ENCODE measurements at places on chromosomes 6 and 20.

- no peak for DNase-seq
Measured at GRCh38 chr6:32932132-32932868, 8.5 kb downstream of the HLA-DMB start.

DNA sequence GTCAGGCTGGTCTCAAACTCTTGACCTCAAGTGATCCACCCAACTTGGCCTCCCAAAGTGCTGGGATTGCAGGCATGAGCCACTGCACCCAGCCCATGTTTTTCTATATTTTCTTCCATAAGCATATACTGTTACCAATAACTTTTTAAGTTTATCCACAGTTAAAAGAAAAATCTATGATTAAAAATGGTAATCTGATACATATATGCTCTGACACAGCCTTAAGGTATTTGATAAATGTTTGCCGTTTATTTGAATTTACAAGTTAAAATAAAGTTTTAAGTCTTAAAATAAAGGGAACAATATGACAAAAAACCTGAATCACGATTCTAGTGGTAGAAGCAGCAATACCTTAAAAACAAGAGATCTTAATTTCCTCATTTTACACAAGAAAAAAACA, 5.2 kb downstream of the STK38 start:
- no peak for DNase-seq

GRCh38 chr6:130826442-130827246, 562 bp upstream of the SMLR1 start:
- DNase-seq = no peak

DNA sequence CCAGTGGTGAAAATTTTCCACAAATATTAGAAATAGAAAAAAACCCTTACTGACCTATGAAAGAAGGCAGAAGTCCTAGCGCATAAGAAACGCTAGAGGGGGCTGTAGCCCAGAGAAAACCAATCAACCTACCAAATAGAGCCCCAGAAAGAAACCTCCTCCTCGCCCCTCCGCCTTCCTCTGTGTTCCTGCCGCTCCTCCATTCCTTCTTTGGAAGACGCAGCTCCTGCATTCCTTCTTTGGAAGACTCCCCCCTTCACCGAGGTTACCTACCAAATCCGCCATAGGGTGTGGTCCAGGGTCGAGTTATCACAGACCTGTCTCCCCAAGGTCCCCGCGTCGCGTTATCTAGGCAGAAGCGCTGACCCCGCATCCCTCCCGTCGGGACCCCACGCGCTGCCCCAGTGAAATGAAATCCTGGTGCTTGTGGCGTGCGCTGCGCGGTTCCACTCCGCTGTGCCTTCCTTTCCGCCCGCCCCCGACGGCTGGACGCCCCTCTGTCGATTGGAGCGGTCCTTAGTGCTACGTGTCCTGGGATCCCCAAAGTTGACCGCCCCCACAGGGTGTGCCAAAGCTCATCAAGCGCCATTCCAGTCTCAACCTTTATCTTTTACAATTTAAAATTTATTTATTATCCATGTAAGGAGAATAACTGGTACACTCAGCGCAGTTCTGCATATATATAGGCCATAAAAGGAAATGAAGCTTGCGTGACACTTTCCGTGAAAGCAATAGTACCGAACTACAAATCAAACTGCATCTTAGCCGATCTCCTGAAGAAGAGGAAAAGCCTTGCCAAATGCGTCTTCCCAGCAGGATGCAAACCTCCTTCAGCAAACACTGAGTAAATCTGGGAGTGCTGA, 13.0 kb downstream of the RPP21 start:
- DNase-seq = peak; percentile 28

DNA sequence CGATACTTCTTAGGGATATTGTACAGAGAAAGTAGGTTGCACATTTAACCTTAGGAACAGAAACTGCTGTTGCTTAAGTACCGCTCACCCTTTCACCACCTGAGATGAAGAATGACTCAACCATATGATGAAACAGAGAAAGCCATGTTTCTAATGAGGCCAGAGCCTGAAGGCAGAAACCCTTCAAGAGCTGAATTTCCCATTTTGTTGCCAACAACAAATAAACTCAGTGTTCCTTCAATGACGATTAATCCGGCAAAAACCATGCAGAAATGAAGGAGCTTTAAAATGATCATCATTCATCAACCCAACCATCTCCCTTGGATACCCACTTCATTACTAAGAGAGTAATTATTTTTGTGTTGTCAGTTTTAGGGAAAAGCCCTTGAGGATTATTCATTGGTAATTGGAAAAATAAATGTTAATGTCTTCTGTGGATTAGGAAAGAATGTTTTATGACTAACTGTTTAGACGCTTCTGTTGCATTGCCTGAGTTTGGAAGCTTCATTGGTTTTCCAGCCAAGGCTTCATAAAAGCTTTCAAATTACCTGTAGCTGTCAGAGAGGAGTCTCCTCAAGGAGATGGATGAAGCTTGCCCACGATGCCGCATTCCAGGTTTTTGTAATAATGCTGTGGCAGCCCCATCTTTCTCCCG, 112.1 kb upstream of the IYD start:
- no peak for DNase-seq

GRCh38 chr20:33560026-33560425, 70.1 kb downstream of the CBFA2T2 start:
- no peak for DNase-seq

GRCh38 chr6:112010328-112010727, 43.6 kb upstream of the CCN6 start:
- DNase-seq = no peak

DNA sequence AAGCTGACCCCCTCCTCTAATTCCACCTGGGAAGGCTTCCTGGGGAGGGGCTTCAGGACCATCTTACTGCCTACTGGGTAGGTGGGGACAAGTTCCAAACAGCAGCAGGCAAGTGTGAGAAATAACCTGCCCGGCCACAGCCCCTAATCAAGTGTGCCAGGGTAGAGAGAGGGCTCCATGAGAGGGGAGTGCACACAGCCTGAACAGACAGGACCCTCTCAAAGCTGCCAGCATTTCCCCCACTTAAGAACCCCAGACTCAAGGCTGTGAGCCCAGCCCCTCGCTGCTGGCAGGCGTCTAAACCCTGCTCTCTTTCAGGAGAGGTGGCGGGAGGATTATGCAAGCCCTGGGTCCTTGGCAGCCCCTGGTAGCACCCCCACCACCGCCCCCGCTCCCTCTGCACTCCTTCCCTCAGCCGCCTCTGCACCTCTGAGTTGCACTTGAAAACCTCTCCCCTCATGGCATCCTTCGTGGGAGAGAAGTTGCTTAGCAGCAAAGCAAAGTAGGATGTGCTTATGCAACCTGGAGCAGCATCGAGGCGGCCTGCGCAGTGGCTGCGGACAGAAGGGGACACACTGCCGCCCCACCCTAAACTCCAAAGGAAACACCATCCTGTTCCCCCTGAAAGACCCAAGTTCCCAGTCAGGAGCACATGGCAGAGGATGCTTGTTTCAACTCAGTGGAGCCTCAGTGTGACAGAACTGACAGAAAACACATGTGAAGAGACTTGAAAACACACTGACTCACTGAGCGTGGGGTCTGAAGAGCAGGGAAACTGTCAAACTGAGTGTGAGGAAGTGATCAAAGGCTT, 10.5 kb downstream of the DDRGK1 start:
- DNase-seq = no peak

DNA sequence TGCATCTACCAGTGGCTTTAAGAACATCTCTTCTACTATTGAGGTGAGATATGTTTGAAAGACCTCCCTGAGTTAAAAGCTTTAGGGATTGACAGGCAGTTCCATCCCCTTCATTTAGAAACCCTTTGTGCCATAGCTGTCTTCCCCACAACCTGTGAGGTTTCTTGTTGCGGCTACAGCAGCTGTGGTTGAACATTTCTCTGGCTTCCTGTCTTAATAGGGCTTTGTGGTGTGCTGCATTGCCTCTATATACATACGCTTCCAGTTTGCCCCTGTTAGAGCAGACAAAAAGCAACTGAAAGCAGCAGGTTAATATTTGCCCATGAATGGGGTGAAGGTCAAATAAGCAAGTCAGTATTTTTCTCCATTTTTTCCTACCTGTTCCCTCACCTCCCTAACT, 210.2 kb downstream of the TMEM200A start:
- DNase-seq = peak; percentile 6

GRCh38 chr6:34389034-34389433, 3.4 kb downstream of the NUDT3 start:
- DNase-seq = no peak

DNA sequence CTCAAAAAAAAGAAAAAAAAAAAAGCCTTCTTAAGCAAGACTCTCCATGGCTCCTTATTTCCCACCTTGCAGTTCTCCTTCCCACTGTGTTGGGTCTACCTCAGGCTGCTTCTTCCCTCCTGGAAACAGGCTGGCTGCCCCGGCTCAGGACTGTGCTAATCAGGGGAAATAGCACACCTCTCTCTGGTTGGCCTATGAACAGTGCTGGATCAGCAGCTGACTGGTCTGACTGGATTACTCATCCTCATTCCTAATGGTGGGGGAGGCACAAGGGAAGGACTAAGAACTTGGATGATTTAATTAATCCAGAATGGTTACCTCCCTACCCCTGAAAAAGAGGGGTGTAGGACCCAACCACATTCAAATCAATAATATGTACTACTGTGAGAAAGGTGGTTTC, 3.9 kb upstream of the SRSF3 start:
- no peak for DNase-seq

GRCh38 chr6:7261852-7262461, 51.0 kb downstream of the SSR1 start:
- no peak for DNase-seq

- DNase-seq = no peak
Measured at GRCh38 chr6:154247119-154247861, 109.3 kb downstream of the IPCEF1 start.

- no peak for DNase-seq
Measured at GRCh38 chr6:17233531-17233930, 47.6 kb upstream of the RBM24 start.

- no peak for DNase-seq
Measured at GRCh38 chr6:101760843-101761621, 367.5 kb downstream of the GRIK2 start.

DNA sequence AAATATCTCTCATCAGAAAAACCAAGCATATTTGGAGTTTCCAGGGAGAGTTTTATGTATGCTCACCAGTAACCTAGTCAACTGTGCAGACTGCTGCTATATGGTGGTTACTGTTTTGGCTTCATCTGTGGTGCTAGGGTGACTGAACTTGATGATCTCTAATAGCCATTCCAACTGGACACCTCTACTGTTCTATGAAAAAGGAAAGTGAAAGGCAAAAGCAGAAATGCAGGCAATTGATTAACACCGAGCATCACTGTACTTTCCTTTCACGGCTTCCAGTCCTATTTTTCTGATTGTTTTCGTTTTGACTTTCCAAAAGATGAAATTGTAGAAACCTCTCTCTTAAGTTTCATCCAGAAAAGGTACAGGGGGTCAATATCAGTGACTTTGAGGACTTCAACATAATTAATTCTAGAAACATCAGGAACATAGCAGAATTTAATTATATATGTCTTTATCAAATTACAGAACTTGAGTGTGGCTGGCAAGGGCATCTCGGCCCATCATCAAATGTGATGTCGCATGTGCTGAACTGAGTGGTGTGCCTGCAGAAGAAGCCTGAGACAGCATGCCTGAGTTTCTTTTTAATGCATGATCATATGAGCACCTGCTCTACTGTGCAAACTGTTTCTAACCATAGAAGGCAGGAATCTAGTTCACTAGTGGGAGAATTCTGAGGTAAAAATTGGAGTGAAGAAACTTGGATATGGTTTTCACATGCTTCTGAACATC, 464.3 kb upstream of the FLRT3 start:
- no peak for DNase-seq

- no peak for DNase-seq
Measured at GRCh38 chr6:63928613-63929012, 293.0 kb downstream of the PHF3 start.

DNA sequence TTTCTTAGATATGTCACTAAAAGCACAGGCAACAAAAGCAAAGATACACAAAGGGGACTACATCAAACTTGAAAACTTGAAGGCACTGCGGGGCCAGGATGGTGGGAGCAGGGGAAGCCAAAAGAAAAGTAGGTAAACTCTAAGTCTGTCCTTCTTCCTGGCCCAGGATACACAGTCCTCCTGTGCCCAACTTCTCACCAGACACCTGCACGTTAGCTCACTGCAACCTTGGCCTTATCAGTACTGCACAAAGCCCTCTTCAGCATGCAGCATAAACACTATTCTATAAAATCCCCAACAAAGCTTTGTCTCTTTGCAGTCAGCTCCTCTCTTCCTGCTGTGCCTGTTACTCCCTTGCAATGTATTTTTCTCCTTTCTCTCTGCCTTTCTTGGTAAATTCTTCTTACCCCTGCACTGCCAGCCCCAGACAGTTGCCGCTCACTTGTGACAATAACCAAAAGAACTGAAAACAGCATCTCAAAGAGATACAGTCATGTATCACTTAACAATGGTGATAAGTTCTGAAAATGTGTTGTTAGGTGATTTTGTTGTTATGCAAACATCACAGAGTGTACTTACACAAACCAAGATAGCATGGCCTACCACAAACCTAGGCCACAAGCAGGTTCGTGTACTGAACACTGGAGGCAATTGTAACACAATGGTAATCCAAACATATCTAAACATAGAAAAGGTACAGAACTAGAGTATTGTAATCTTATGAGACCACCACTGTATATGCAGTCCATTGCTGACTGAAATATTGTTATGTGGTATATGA, 51.2 kb downstream of the NINL start:
- no peak for DNase-seq

DNA sequence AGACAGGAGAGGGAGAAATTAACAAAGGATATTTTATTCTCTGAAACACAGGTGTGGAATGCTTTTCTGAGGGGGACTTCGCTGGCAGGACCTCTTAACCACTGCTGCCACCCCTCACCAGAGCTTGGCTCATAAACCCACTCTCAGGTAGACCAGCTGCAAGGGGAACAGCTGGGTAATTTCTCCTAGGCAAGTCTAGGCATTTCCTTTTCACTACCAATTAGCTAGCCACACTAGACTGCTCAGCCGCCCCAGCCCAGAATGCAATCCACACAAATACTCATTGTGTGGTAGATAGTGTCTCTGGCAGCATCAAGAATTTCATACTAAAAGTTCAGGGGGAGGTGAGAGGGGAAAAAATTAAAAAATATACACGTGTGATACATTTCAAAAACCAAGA, 267.6 kb upstream of the ID4 start:
- no peak for DNase-seq

DNA sequence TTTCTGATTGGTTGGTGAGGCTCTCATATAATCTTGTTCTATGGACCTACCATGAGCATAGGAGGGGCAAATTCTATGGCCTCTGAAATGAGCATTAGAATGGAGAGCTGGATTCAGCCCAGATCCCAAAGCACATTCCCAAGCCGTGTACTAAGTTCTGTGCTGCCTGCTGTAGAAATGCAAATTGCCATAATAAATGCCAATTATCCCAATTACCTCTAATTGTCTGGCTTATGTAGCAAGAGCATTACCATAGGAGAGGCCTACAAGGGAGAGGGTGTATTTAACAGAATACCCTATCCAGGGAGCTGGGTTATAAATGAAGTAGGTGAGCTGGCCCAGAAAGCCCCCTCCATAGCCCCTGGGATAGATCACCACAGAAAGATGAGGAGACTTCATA, 126.8 kb downstream of the LRFN2 start:
- no peak for DNase-seq

- DNase-seq = no peak
Measured at GRCh38 chr6:127341471-127342202, 1.8 kb downstream of the ECHDC1 start.

GRCh38 chr6:61751986-61752385, 534.0 kb downstream of the KHDRBS2 start:
- DNase-seq = no peak
